Left lung (tissue), 14 donors: ENCODE measurements at places on chromosomes 7 and 10.

DNA sequence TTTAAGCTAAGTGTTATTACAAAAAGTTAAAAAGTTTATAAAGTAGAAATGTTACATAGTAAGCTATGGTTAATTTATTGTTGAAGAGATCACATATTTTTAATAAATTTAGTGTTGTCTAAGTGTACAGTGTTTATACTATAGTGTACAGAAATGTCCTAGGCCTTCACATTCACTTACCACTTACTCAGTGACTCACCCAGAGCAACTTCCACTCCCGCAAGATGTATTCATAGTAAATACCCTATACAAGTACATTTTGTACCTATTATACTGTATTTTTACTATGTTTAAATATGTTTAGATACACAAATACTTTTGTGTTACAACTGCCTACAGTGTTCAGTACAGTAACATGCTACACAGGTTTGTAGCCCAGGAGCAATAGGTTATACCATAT lies 69.2 kb downstream of the DNAJC1 start:
- no peaks in the 10 kb centered on the region for H3K27me3 ChIP-seq
- no peak overlapping the region for H3K27ac ChIP-seq
- no peaks in the 10 kb centered on the region for H3K4me1 ChIP-seq
- H3K36me3 ChIP-seq: no peaks in the 10 kb centered on the region
- DNase-seq: no peak

DNA sequence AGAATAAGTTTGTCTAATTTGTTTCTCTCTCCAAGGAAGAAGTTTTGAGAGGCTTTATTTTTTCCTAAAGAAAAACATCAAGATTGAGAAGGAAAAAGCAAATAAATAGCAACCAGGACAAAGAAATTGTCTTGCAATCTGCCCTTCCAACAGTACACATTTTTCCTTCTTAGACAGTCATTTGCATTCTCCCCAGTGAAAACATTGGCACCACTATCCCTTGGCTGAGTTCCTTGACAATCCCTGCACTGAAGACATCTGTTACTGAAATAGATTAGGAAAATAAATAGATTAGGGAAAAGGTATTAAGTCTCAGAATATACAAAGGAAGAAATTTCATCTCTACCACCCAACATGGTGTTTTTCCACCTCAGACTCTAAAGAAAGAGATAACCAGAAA lies 12.2 kb upstream of the TMEM243 start:
- no peak overlapping the region for H3K4me3 ChIP-seq
- DNase-seq: no peak
- no peaks in the 10 kb centered on the region for H3K4me1 ChIP-seq

- DNase-seq: no peak
- no peak overlapping the region for H3K4me3 ChIP-seq
- H3K4me1 ChIP-seq: peaks cover 3% of the 10 kb centered on the region
- no peak overlapping the region for H3K27ac ChIP-seq
- H3K36me3 ChIP-seq: no peaks in the 10 kb centered on the region
These were observed 823.1 kb downstream of the CCSER2 start for GRCh38 chr10:85151506-85151905.

- no peaks in the 10 kb centered on the region for H3K4me1 ChIP-seq
- no peaks in the 10 kb centered on the region for H3K36me3 ChIP-seq
- no peaks in the 10 kb centered on the region for H3K27me3 ChIP-seq
- no peak for DNase-seq
- H3K27ac ChIP-seq: no peak overlapping the region
- H3K4me3 ChIP-seq: no peak overlapping the region
These were observed 77.7 kb downstream of the VWA2 start for GRCh38 chr10:114316744-114317143.

- H3K4me1 ChIP-seq: peaks cover 8% of the 10 kb centered on the region
- H3K27ac ChIP-seq: no peak overlapping the region
- no peak for DNase-seq
- H3K27me3 ChIP-seq: no peaks in the 10 kb centered on the region
These were observed 97.2 kb upstream of the PODXL start for GRCh38 chr7:131653418-131654248.

DNA sequence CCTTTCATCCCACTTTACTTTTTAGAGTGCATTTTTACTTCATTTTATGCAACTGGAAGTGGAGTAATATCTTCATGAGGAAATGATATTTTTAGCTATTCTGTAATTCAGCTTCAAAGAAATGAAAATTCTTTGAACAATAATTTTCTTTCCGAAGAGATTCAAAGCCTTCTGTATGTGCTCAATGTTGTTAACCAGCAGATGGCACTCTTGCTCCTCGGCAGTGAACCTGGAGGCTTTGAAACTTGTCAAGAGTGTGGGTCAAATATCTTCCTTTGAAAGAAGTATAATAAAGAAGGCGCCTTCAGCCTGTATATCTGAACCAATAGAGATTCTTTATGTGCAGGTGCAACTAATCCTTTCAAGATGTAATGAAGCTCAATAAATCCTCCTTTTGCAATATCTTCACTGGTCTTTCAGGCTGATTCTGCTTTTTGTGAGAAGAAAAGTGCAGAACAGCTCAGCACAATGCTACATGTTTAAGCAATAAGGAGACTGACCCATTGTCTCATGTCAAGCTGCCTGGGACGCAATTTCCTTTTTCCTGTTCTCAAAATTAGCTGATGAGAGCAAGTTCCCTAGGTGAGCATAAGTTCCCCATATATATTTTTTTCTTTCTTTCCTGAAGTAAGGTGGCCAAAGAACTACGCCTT lies 258.4 kb downstream of the SEMA3A start:
- H3K4me1 ChIP-seq: no peaks in the 10 kb centered on the region
- H3K4me3 ChIP-seq: no peak overlapping the region
- no peaks in the 10 kb centered on the region for H3K27me3 ChIP-seq
- peak; percentile 40 for DNase-seq
- peak overlapping the region; percentile 43 for H3K27ac ChIP-seq

GRCh38 chr7:133940368-133940767 lies 186.8 kb upstream of the LRGUK start:
- no peak for DNase-seq
- H3K4me1 ChIP-seq: no peaks in the 10 kb centered on the region
- no peak overlapping the region for H3K4me3 ChIP-seq
- H3K36me3 ChIP-seq: no peaks in the 10 kb centered on the region
- no peaks in the 10 kb centered on the region for H3K27me3 ChIP-seq
- H3K27ac ChIP-seq: no peak overlapping the region

- no peaks in the 10 kb centered on the region for H3K36me3 ChIP-seq
- H3K27ac ChIP-seq: no peak overlapping the region
- no peaks in the 10 kb centered on the region for H3K27me3 ChIP-seq
- H3K4me1 ChIP-seq: no peaks in the 10 kb centered on the region
- no peak overlapping the region for H3K4me3 ChIP-seq
- no peak for DNase-seq
These were observed 41.3 kb upstream of the GLI3 start for GRCh38 chr7:42278344-42278743.

DNA sequence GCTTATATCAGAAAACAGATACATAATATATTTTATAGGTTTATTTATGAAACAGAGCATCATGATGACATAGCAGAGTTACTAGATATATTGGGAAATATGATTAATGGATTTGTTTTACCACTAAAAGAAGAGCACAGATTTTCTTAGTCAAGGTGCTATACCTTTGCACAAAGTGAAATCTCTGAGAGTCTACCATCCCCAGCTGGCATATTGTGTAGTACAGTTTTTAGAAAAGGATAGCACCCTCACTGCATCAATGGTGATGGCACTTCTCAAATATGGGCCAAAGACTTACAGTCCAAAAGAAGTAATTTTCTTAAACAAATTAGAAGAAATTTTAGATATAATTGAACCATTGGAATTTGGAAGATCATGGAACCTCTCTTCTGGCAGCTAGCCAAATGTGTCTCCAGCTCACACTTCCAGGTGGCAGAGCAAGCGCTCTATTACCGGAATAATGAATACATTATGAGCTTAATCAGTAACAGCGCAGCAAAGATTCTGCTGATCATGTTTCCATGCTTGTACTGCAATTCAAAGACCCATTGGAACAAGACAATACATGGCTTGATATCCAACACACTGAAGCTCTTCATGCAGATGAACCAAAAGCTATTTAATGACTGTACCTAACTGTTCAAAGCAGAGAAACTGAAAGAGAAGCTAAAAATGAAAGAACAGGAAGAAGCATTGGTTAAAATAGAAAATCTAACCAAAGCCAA lies 21.9 kb upstream of the CREB3L2 start:
- no peak for DNase-seq
- H3K4me3 ChIP-seq: no peak overlapping the region
- H3K27me3 ChIP-seq: no peaks in the 10 kb centered on the region
- H3K27ac ChIP-seq: no peak overlapping the region

- no peak for DNase-seq
- peaks cover 3% of the 10 kb centered on the region for H3K4me1 ChIP-seq
- no peaks in the 10 kb centered on the region for H3K36me3 ChIP-seq
- H3K27ac ChIP-seq: no peak overlapping the region
- no peak overlapping the region for H3K4me3 ChIP-seq
- no peaks in the 10 kb centered on the region for H3K27me3 ChIP-seq
These were observed 19.9 kb upstream of the HERPUD2 start for GRCh38 chr7:35714862-35715261.

GRCh38 chr7:50865450-50865849 lies 82.8 kb upstream of the GRB10 start:
- H3K27me3 ChIP-seq: no peaks in the 10 kb centered on the region
- no peak overlapping the region for H3K4me3 ChIP-seq
- H3K4me1 ChIP-seq: no peaks in the 10 kb centered on the region
- no peaks in the 10 kb centered on the region for H3K36me3 ChIP-seq

GRCh38 chr7:139829025-139829774 lies at the start of gene TBXAS1:
TBXAS1 (plus strand) TSS chr7:139829264; CDS start chr7:139829391, 127 bp downstream.
- peaks cover 37% of the 10 kb centered on the region for H3K4me1 ChIP-seq
- H3K27ac ChIP-seq: peak within 1 kb of the TSS; percentile 87
- no peaks in the 10 kb centered on the region for H3K27me3 ChIP-seq
- no peak for DNase-seq
- no peaks in the 10 kb centered on the region for H3K36me3 ChIP-seq
- H3K4me3 ChIP-seq: peak within 1 kb of the TSS; percentile 57

- H3K4me1 ChIP-seq: no peaks in the 10 kb centered on the region
- H3K27me3 ChIP-seq: no peaks in the 10 kb centered on the region
- no peak overlapping the region for H3K4me3 ChIP-seq
- no peaks in the 10 kb centered on the region for H3K36me3 ChIP-seq
- DNase-seq: no peak
- H3K27ac ChIP-seq: no peak overlapping the region
These were observed 91.4 kb downstream of the LRRTM3 start for GRCh38 chr10:67017218-67017617.

- no peaks in the 10 kb centered on the region for H3K4me1 ChIP-seq
- no peaks in the 10 kb centered on the region for H3K36me3 ChIP-seq
- no peak for DNase-seq
- H3K27me3 ChIP-seq: no peaks in the 10 kb centered on the region
- no peak overlapping the region for H3K27ac ChIP-seq
These were observed 13.0 kb downstream of the DOCK1 start for GRCh38 chr10:126917975-126918908.

DNA sequence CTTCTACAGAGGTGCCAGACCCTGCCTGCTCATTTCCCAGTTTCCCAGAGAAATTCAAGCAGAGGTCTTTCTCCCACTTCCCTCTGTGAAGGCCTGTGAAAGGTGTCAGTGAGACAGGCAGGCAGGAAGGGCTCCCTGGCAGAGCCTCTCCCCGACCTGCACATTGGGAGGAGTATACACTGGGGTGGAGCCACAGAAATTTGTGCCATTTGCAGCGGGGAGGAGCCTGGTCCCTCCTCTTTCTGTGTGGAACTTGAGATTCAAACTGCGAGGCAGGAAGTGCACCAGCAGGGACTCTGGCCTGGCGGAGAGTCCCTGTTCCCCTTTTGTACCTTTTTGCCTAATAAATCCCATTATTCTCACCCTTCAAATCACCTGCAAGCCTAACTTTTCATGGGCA lies 54.6 kb upstream of the OPN4 start:
- H3K4me1 ChIP-seq: no peaks in the 10 kb centered on the region
- no peak overlapping the region for H3K27ac ChIP-seq
- H3K27me3 ChIP-seq: no peaks in the 10 kb centered on the region
- H3K4me3 ChIP-seq: no peak overlapping the region
